ENCODE measurements at places on chromosomes 16 and 17.

- no peak for DNase-seq
These were observed 10.9 kb downstream of the RAB40C start for GRCh38 chr16:600781-601180.

DNA sequence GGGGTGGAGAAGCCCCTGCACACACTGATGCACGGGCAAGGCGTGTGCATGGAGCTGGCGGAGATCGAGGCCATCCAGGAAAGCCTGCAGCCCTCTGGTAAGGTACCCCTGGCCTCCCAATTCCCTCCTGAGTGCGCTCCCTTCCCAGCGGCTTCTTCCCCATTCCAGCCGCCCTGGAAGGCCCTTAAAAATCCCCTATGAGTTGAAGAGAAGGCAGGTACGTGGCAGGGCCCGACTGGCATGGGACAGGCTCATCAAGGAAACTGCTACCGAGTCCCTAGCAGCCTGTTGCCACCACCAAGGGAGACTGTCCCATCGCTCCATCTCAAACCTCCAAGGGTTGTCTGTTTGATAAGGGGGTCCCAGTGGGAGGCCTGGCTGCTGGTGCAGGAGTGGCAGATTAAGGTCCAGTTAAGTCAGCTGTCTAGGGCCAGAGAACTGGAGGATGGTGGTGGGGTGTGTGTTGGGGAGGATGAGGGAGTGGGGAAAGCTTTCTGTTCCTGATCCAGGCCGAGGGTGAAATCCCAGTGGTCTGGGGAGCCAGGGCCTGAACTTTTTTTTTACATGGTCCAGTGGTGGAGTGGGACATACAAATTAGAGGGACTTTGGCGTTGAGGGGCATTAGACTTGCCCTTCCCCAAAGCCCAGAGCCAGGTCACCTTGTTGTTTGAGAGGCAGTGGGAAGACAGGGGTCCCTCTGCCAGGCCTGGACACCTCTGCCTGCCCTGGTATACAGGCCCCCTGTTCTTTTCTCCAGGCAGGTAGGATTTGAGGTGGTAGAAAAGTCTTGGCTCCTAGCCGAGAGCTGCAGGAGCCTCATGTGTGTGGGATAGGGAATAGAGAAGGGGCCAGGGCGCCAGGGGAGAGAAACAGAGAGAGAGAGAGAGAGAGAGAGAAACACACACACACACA is 994 bp downstream of the IGFBP4 start:
- DNase-seq = no peak

GRCh38 chr16:67270931-67271338 is 8.4 kb upstream of the PLEKHG4 start:
- no peak for DNase-seq

DNA sequence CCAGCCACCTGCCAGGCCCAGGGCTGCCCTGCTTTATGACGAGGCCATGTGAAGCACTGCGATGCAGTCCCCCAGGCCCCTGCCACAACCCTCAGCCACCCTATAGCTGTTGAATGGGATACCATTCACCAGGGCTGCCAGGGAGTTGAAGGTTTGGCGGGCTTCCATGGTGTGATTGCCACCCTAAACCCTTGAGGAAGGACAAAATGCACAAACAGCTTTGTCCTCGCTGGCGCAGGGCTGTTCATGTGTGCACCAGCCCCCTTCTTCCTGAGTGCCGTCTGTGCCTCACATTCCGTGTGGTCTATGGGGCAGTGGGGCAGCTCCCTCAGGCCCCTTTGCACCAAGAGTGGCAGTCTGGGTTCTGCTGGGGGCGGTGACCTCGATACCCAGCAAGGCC is 25.3 kb downstream of the NARF start:
- no peak for DNase-seq

DNA sequence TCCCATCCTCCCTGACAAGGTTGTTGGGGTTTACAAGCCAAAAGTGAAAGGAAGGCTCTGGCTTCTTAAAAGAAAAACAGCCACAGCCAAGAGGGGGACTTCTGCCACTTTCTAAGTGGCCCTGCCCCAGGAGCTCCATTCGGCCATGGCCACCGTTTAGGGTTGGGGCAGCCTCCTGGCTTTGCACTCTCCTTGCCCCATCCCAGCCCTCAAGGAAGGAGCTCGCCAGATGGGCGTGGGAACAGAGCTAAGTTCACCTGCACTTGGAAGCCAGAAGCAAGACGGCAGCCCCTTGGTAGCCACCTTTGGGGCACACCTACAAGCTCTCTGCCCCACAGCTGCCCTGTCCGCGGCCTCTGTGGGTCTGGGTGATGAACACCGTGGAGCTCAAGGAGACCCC is 122.4 kb upstream of the CDC42EP4 start:
- no peak for DNase-seq

DNA sequence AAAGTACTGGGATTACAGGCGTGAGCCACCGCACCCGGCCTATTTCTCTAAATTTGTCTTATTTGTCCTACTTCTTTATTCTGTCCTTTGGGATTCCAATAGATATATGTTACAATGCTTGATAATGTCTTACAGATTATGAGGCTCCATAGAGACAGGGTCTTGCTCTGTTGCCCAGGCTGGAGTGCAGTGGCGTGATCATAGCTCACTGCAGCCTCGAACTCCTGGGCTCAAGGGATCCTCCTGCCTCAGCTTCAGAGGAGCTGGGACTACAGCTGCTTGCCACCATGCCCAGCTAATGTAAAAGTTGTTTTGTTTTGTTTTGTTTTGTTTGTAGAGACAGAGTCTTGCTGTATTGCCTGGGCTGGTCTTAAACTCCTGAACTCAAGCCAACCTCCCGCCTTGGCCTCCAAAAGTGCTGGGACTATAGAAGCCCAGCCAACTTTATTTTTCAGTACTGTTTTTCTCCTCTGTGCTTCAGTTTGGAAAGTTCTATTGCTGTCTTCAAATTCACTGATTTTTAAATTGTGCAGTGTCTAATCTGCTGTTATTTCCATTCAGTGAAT is 10.3 kb downstream of the ANKRD13B start:
- no peak for DNase-seq

DNA sequence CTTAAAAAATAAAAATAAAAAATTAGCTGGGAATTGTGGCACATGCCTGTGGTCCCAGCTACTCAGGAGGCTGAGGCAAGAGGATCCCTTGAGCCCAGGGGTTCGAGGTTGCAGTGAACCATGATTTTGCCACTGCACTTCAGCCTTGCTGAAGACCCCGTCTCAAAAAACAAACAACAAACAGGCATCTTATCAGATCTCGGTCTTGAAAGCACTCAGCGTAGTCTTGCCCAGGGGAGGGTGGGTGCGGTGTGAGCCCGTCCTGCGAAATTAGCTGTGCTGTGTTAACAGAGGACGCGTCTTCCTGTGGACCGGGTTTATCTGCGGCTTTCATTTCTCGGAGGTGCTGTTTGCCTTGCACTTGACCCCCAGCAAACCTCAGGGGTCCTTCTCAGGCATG is 5.4 kb downstream of the GAA start:
- DNase-seq = no peak

- no peak for DNase-seq
These were observed 330.3 kb upstream of the CDH5 start for GRCh38 chr16:66036184-66036583.

DNA sequence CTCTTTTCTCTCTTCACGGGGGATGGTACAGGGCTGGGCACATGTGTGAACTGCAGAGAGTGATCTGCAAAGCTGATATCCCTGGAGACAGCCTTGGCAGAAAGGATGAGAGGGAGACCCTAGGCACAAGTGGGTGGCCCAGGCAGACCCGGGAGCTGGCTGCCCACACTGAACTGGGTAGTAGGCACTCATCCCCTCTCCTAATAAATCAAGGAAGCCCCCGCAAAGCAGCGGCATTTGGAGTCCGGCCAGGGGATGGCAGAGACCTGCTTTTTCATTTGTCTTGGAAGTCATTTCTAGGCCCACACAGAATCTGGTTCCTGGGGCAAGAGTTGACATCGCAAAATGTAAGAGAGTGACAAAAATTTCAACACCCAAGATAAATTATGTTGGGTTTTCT is 3.0 kb upstream of the TFAP4 start:
- DNase-seq = no peak

- no peak for DNase-seq
These were observed 515.0 kb upstream of the SALL1 start for GRCh38 chr16:51666074-51666473.

GRCh38 chr17:62703261-62703775 is 75.8 kb downstream of the MRC2 start:
- peak; percentile 25 for DNase-seq

DNA sequence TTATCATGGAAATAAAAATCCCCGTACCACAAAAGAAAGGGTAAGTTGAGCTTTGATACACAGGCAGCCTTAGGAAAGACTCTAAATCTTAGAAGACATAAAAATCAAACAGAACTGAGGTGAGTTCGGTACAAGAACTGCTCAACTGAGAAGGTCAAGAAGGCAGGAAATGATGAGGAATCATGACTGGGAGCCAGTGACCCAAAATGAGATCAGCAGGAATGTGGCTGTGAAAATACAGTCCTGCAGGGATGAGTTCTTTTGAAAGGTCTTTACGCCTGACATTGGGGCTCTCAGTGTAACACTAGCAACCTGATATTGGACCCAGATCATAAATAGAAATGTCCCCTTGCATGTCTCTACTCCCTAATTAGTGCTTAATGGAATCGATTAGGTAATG is 56.3 kb upstream of the CDH11 start:
- DNase-seq = no peak

DNA sequence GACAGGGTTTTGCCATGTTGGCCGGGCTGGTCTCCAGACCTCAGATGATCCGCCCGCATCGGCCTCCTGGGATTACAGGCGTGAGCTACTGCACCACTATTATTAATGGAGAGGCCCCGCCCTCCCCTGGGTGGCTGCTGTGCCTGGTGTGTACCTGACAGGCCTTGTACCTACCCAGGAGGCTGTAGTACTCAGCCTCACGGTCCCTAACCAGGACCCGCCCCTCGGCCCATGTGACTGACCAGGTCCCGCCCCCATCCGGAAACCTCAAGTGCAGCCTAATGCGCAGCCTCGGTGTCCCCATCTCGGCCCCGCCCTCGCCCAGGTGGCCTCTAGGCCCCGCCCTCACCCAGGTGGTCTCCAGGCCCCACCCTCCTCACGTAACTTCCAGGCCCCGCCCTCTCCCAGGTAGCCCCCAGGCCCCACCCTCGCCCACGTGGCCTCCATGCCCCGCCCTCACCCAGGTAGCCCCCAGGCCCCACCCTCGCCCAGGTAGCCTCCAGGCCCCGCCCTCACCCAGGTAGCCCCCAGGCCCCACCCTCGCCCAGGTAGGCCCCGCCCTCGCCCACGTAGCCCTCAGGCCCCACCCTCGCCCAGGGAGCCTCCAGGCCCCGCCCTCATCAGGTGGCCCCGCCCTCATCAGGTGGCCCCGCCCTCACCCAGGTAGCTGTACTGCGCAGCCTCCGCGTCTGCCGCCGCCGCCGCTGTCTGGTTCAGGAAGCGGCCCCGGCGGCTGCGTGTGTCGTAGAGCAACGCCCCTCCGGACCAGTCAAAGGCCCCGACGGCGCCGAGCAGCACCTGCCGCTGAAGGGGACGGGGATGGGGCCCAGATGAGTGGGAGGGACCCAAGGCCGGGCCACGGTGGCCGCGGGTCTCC is 31.0 kb downstream of the HASPIN start:
- peak; percentile 68 for DNase-seq

DNA sequence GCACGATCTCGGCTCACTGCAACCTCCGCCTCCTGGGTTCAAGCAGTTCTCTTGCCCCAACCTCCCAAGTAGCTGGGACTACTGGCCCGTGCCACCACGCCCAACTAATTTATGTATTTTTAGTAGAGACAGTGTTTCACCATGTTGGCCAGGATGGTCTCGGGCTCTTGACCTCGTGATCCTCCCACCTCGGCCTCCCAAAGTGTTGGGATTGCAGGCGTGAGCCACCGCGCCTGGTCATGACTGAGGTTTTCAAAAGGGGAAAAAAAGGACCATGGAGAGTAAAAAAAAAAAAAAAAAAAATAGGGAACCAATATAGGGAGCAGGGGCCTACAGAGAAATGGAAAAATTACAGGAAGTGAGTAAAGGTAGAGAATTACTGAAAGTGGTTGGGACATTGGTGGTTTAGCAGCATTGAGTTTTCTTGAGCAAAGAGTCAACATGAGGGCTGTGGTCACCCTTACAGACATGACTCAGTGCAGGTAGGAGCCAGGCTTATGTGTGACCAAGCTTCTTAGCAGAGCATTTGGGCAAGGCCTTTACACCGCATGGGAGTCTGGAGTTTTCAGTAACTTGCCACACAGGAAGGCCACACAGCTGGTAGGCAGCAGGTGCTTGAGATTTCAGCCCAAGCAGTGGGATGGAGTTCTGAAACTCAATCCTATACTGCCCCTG is 447.3 kb downstream of the HS3ST3B1 start:
- DNase-seq = peak; percentile 9

GRCh38 chr16:49081554-49081953 is 200.1 kb downstream of the CBLN1 start:
- no peak for DNase-seq

DNA sequence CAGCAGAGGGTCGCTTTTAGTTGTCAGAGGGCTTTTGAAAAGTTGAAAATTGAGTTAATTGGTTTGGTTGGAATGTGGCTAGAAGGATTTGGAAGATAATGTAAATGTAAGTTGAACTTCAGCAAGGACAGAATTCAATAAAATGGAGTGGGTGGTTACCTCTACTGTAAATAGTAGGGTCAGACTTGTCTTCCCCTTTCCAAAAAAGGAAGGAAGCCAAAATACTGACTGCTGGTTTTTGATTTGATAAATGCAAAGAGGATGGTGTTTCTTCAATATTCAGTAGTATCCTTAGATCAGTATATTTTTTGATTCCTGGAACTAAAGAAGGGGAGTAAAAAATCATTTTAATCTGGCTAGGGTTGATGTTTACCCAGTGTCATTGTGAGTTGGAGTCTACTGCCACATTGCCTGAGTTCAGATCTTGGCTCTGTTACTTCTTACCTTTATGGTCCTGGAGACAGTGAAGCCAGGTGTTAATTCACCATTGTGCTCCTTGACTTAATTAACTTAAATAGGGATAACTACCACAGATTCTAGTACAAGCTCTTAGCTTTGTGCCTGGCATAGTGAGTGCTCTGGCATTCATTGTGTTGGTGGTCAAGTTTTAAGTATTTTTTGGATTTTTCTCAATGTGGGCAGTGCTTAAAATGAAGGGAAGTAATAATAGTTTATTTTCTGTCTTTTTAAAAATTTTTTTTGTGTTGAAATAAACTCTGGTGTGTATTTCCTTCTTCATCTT is 4.4 kb downstream of the HAPSTR1 start:
- no peak for DNase-seq

GRCh38 chr17:29238133-29238850 is 8.4 kb upstream of the CRYBA1 start:
- DNase-seq = no peak

- no peak for DNase-seq
These were observed 24.0 kb downstream of the RNF213 start for GRCh38 chr17:80284631-80285030.

GRCh38 chr16:533391-534123 is 6.0 kb downstream of the CAPN15 start:
- DNase-seq = no peak
